SHP77 treated with DMSO at 0.1 percent for 48 hours (cell line): ENCODE measurements at places on chromosomes 1 and 21.

DNA sequence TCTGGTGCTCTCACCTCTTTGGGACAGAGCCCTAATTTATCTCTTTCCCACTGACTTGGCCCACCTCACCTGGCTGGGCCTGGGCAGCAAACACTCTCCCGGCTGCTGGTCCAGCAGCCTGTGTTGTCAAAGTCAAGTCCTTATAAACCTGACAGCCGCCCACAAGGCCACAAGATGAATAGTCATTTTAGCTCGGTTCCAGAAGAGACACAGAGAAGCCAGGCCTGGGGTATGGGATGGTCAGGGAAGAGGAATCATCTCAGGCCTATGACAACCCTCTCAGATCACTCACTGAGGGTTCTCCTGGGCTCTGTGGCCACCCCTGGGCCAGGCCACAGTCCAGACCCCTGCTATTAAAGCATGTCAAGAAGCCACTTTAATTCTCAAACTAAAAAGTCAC is 158.5 kb downstream of the FOXD2 start:
- DNase-seq, result no peak

DNA sequence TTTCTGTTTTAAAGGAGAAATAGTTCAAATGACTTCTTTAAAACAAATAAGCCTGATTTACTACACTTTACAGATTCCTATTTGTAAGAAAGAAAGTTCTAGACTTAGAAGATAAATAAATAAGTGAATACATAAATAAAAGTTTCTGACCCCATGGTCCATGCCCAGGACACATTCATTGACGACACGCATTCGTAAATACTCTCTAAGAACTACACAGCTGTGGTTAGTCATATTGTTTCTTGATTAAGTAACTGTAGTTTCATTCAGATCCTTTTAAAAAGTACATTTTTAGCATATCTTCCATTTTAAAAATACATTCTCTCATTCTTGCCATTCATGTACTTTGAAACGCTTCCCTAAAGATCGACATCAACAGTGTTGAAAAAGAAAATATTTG is 497.4 kb downstream of the SETD4 start:
- no peak for DNase-seq

- no peak for DNase-seq
Measured at GRCh38 chr21:41398831-41399230, 27.2 kb upstream of the MX1 start.

GRCh38 chr1:45793942-45794604 is 9.3 kb upstream of the MAST2 start:
- DNase-seq, result no peak

DNA sequence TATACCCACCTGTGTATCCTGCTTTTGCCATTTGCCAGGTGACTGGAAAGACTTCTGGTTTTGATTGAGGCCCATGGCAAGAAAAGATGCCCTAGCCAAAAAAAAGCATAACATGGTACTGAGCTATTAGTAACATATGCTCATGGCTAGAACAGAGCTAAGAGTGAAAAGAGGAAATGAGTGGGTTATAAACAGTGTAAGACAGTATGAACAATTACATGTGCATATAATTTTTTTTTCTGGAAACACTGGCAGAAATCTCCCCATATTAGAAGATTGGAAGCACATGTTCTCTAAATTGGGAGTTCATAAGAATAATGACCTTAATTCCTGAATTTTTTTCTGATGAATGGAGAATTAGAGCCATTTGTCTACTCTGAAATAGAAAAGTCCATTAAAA is 41.2 kb upstream of the PDC start:
- DNase-seq, result no peak
